ENCODE measurements at places on chromosomes 2 and 18. TPM values are rescaled to one million over a fixed set of nuclear protein-coding genes. Genes with fewer than 3 reads are reported as not detected.

GRCh38 chr2:177893880-177894279, 178.7 kb downstream of the PDE11A start:
- no peaks in the 10 kb centered on the region for H3K27me3 ChIP-seq
- H3K36me3 ChIP-seq: no peaks in the 10 kb centered on the region
- no peak for DNase-seq
- H3K4me1 ChIP-seq: no peaks in the 10 kb centered on the region
- no peak overlapping the region for H3K27ac ChIP-seq

The MFSD2B gene
- not detected for total RNA-seq

The ZNF385B gene
- 1.9 TPM for total RNA-seq

The SGPP2 gene
- 48.2 TPM for total RNA-seq

The C2orf66 gene
- total RNA-seq: not detected

The NEB gene
- total RNA-seq: 7.0 TPM
